ENCODE measurements at places on chromosomes 4 and X. TPM values are rescaled to one million over a fixed set of nuclear protein-coding genes. Genes with fewer than 3 reads are reported as not detected.

Gene EPGN
- not detected for total RNA-seq

Gene AMTN
- not detected for total RNA-seq

Gene FRMPD4
- total RNA-seq, result not detected

- no peak overlapping the region for H3K27ac ChIP-seq
- H3K36me3 ChIP-seq, result no peaks in the 10 kb centered on the region
- no peak for DNase-seq
- no peak overlapping the region for H3K4me3 ChIP-seq
- H3K27me3 ChIP-seq, result no peaks in the 10 kb centered on the region
These were observed 116.3 kb upstream of the TMEM150C start for GRCh38 chr4:82678051-82678450.

- no peak overlapping the region for H3K27ac ChIP-seq
- no peaks in the 10 kb centered on the region for H3K4me1 ChIP-seq
- no peaks in the 10 kb centered on the region for H3K27me3 ChIP-seq
- no peaks in the 10 kb centered on the region for H3K36me3 ChIP-seq
- H3K4me3 ChIP-seq, result no peak overlapping the region
- DNase-seq, result no peak
These were observed 59.0 kb downstream of the REELD1 start for GRCh38 chr4:146273204-146273901.

DNA sequence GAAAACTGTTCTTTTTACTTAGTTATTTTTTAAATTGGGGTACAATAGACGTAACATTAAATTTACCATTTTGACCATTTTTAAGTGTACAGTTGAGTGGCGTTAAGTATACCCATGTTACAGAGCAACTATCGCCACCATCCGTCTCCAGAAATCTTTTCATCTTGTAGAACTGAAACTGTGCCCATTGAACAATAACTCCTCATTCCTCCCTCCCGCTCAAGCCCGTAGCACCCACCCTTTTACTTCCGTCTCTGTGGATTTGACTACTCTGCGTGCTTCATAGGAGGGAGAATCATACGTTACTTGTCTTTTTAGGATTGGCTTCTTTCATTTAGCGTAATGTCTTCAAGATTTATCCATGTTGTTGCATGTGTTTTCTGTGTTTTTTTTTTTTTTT, 55.3 kb downstream of the TMEM131L start:
- H3K4me1 ChIP-seq, result peaks cover 94% of the 10 kb centered on the region
- H3K4me3 ChIP-seq, result peak overlapping the region; percentile 41
- no peaks in the 10 kb centered on the region for H3K27me3 ChIP-seq
- peak overlapping the region; percentile 67 for H3K27ac ChIP-seq
- H3K36me3 ChIP-seq, result peaks cover 3% of the 10 kb centered on the region
- peak; percentile 60 for DNase-seq

Data from CD4-positive, alpha-beta memory T cell (primary cell).